ENCODE measurements at places on chromosomes 3 and 15. TPM values are rescaled to one million over a fixed set of nuclear protein-coding genes. Genes with fewer than 3 reads are reported as not detected.

- DNase-seq, result peak; percentile 67
These were observed 333.4 kb downstream of the THSD4 start for GRCh38 chr15:71448688-71449114.

DNA sequence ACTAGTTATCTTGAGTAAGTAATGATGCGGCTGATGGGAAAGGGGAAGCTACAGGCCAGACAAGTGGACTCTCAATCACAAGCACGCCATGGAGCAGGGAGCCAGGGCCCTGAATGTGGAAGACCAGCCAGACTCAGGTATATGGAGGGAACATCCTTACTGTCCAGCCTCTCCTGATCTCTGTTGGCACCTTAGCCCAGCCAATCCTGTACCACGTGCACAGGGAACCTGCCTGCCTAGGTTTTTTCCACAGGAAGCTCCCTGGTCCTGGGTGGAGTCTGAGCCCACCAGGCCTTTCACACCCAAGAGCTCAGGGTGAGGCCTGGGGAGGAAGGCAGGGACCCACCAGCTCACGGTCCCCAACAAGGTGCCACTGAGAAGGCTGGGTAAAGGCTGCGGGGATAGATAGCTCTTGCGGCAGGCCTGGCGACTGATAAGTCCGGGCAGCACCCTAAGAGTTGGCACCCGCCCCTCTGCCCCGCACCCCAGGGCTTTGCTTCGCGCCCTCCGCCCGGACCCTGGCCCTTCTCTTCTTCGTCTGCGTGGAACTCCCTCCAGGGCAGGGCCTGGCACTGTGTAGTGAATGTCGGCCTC, 933 bp upstream of the APEH start:
- DNase-seq, result no peak

DNA sequence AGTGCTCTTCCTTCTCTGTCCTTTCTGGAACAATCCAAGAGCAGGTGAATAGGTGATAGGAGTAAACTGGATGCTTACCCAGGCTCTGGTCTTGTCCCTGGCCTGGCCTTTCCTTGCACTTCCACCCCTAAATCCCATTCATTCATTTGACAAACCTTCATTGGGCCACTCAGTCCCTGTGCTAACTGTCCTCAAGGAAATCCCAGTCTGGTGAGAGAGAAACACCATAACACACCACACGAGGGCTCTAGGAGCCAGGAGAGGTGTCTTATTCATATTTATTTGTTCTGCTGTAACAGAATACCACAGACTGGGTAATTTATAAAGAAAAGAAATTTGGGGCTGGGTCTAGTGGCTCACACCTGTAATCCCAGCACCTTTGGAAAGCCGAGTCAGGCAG, 22.8 kb downstream of the EFCC1 start:
- peak; percentile 36 for DNase-seq

DNA sequence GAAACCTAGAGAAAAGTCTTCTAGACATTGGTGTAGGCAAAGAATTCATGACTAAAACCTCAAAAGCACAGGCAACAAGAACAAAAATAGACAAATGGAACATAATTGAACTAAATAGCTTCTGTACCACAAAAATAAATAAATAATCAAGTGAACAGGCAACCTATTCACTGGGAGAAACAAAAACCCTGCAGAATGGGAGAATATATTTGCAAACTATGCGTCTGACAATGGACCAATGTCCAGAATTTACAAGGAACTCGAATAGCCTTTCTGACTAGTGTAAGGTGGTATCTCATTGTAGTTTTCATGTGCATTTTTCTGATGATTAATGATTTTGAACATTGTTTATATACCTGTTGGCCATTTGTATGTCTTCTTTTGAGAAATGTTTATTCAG, 37.0 kb upstream of the GCSAM start:
- DNase-seq, result no peak

- DNase-seq, result no peak
These were observed 21.0 kb upstream of the DPH6 start for GRCh38 chr15:35566991-35567390.

GRCh38 chr15:79283252-79284048, 928 bp downstream of the ANKRD34C start:
- DNase-seq, result no peak

DNA sequence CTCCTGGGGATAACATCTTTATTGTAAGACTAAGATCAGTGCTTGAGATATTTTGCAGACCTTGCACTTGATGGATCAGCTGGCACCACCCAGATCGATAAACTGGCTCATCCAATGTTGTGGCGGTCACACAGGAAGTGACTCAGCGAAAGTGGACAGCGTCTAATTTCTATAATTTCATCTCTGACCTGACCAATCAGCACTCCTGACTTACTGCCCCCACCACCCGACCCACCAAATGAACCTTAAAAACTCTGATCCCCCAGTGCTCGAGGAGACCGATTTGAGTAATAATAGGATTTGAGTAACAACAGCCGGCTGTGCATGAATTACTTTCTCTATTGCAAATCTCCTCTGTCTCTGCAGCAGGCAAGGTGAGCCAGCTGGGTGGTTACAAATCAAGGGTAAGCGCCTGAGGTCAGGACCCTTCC, 62.7 kb upstream of the RNU6-1 start:
- no peak for DNase-seq

GRCh38 chr3:150936693-150937092, 31.5 kb upstream of the MINDY4B start:
- DNase-seq, result no peak

- no peak for DNase-seq
These were observed 54.2 kb downstream of the PPARG start for GRCh38 chr3:12343047-12343501.

DNA sequence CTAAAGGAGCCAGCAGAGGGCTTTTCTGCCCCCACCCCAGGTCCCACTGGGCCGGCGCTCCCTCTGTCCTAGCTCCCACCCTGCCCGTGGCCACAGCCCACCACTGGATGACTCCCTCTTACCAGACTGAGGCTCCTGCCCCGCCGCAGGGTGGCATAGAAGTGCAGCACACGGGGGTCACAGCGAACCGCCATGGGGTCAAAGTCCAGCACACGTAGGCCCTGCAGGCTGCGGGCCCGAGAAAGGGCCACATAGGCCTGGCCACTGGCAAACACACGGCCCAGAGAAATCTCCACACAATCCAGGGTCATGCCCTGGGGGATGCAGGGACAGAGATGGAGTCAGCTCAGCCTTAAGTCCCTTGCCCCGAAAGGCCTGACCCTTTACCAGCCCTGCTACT, 9.0 kb downstream of the PIF1 start:
- DNase-seq, result no peak

GRCh38 chr15:48582452-48583247, 62.9 kb downstream of the FBN1 start:
- DNase-seq, result no peak

DNA sequence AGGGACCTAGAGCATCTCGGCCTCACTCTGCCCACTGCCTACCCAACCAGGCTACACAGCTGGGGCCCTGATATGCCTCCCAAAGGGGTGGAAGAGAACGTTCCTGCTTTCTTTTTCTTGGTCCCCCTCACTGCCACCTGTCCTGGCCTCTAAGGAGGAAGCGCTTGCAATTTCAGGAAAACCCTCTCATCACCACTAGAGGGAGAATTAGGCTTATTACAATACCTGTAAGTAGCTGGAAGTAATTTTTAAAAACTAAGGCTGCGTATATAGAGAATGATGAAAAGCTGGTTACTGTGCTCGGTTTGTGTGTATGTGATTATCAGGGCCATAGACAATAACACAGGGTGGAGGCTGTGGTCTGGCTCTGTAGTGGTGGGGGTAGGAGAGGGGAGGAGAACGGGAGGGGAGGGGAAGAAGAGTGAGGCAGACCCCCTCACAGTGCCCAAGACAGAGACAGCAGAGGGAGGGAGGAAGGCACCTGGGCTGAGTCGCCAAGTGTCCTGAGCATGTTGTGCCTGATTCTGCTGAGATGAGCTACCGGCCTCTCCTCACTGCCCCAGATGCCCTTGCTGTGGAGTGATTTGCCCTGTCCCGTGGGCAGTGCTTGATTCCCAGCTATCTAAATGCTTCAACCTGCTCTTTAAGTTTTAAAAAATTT, 3.3 kb downstream of the GABRG3 start:
- no peak for DNase-seq

AMOTL2 gene
- total RNA-seq, result 261 TPM

FAM43A gene
- 28.5 TPM for total RNA-seq

TMCO5A gene
- total RNA-seq, result not detected

RTP4 gene
- total RNA-seq, result not detected

TP53BP1 gene
- 47.9 TPM for total RNA-seq

IL17RB gene
- total RNA-seq, result not detected

REC114 gene
- not detected for total RNA-seq
